ENCODE measurements at places on chromosomes 11 and 22.

- DNase-seq: no peak
Measured at GRCh38 chr11:532527-532985, 2.8 kb downstream of the HRAS start.

DNA sequence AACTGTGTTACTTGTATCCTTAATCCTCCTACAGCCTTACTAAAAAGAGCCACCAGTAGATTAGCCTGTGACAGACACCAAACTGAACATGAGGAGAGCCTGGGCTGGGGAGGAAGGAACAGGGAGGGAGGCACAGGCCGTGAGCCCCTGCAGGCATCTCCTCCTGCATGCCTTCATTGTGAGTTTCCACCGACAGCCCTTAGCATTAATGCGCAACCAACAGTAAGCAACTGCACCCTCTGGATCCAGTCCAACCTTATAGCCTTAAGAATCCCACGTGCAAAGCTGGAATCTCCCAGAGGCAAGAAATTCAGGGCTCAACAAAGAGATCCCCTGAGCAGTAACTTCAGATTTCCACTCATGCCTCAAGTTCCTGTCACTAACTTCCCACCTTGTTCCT, 84.6 kb downstream of the ETS1 start:
- no peak for DNase-seq

DNA sequence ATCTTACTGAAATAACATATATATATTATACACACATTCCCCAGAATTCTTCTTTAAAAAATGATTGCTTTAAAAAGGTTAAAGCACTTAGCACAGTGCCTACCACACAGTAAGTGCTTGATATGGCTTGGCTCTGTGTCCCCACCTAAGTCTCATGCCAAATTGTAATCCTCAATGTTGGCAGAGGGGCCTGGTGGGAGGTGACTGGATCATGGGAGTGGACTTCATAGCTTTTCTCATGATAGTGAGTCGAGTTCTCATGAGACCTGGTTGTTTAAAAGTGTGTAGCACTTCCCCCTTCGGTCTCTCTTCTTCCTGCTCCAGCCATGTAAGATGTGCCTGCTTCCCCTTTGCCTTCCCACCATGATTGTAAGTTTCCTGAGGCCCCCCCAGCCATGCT, 6.2 kb downstream of the CRYAB start:
- no peak for DNase-seq

GRCh38 chr11:119671051-119671450, 57.9 kb downstream of the NECTIN1 start:
- DNase-seq: peak; percentile 89

- DNase-seq: no peak
Measured at GRCh38 chr11:105884436-105884835, 137.6 kb downstream of the MSANTD4 start.

DNA sequence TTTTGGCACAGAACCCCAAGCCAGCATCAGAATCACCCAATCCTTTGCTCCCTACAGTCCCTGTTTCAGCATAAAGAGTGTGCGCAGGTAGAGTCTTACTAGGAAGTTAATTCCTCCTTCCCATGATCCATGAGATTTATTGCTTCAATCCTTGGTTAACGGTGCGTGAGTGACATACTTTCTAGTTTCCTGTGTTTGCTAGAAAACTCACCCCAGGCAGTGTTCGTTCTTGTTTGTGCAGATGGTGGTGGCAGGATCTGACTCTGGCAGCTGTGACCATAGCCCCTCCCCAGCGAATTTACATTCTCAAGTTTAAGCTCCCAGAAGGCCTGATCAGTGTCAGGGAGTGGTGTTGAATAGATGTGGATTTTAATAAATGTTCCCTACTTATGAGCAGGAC, 106.7 kb upstream of the CCT8L2 start:
- DNase-seq: no peak

DNA sequence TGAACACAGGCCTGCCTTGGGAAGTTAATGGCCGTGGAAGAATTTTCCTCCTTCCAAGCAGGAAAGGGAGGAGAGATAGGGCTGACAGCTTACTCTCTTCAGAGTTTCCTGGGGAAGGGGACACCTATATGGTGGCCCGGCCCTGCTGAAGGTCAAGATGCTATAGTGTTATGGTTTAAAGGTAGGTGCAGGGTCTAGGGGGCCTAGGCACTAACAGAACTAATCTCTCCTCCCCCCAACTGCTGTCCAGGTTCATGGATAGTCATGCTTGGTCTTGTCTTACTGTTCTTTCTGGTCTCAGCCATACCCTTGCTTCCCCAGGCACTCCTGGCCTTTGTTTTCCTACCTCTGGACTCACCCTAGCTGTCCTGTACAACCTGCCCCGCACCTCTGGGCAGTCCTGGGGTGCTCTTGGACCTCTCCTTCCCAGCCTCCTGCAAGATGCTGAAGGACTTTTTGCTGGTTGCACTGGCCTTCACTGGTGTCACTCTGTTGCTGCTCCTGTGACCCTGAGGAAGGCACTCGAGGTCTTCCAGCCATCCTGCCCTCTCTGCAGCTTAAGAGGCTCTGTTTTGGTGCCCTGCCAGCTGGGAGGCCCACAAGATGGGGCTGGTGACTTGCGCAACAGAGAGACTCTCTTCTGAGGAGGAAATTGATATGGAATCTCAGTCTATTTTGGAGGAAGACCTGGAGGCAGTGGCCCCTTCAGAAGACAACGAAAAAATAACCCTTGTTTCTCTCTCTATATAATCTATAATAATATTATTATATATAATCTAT, 17.9 kb downstream of the SEC14L3 start:
- peak; percentile 22 for DNase-seq

DNA sequence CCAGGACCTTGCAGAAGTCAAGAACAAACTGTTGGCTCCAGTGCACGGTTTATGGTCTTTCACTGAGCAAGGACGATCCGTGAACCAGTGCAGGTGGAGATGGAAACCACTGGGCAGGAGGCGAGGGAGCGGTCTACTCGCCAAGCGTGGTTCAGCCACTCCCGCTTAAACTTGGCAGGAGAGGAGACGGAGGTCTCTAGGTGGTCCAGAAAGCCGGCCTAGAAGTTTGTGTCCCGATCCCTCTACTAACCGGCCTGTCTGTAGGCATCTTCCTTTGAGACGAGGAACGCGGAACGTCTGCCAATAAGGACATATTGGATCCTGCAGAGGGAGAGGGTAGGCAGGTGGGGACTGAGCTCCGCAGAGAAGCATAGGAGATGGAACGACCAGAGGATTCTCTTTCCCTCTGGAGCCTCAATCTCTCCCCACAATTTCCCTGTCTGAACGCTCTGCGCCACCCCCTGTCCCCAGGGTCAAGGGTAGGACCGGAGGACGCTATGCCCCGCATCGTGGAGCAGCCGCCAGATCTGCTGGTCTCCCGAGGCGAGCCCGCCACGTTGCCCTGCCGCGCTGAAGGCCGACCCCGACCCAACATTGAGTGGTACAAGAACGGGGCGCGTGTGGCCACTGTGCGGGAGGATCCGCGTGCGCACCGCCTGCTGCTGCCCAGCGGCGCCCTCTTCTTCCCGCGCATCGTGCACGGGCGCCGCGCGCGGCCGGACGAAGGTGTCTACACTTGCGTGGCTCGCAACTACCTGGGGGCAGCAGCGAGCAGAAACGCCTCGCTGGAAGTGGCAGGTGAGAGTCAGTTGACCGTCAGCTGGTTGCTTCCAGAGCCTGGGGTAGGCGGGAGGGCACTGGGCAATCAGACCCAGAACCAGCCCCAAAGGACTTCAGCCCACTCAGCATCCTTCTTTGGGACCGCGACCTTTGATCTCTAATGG, 3.4 kb downstream of the ROBO3 start:
- no peak for DNase-seq

DNA sequence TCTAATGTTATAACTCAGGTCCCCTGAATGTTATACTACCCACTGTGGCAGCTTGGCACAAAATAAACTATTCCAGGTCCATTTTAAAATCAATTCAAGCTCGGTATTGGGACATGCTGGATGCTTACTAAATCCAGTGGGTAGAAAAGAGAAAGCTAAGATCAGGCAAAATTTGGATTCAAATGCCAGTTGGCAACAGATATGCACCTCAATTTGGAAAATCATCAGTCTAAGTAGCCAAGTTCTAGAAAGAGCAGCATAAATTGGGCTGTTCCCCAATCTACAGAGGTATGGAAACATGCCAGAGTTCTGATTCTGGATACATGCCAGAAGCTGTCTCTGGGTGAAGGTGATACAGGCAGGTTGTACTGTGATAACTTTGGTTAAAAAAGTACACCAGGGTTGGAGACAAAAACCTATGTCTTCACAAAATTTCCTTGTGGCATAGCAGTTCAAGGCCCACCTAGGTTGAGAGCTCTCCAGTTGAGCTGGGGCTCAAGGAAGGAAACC, 427.8 kb downstream of the LRRC4C start:
- DNase-seq: no peak

GRCh38 chr22:37716708-37717107, 19.9 kb downstream of the TRIOBP start:
- no peak for DNase-seq

- no peak for DNase-seq
Measured at GRCh38 chr22:24965822-24966626, 13.5 kb downstream of the KIAA1671 start.

- DNase-seq: no peak
Measured at GRCh38 chr11:94500181-94500580, 6.4 kb downstream of the ANKRD49 start.

DNA sequence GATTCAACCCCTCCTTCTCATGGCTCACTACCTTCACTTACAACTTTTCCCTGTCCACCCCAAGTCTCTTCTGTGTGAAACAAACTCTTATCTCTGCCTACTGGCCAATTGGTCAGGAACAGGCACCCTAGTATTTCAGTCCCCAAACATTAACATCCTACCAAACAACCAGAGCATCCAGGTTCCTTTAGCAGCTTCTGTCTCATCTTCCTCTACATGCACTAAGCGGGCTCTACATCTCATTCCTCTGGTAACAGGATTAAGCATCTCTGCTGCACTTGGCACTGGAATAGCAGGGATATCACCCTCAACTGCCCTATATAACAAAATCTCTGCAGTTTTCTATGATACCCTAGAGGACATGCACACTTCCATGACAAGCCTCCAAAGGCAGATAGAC, 116.2 kb downstream of the JRKL start:
- DNase-seq: no peak

GRCh38 chr11:77510851-77511250, 37.0 kb upstream of the PAK1 start:
- no peak for DNase-seq

GRCh38 chr11:35236667-35237003, 97.7 kb downstream of the CD44 start:
- no peak for DNase-seq

Data from DMS79 treated with DMSO at 0.1 percent for 48 hours (cell line).